ENCODE measurements at places on chromosomes 12 and 14. TPM values are rescaled to one million over a fixed set of nuclear protein-coding genes. Genes with fewer than 3 reads are reported as not detected.
A peak's percentile ranks its signal among the peaks of the same experiment; 100 is the strongest.

DNA sequence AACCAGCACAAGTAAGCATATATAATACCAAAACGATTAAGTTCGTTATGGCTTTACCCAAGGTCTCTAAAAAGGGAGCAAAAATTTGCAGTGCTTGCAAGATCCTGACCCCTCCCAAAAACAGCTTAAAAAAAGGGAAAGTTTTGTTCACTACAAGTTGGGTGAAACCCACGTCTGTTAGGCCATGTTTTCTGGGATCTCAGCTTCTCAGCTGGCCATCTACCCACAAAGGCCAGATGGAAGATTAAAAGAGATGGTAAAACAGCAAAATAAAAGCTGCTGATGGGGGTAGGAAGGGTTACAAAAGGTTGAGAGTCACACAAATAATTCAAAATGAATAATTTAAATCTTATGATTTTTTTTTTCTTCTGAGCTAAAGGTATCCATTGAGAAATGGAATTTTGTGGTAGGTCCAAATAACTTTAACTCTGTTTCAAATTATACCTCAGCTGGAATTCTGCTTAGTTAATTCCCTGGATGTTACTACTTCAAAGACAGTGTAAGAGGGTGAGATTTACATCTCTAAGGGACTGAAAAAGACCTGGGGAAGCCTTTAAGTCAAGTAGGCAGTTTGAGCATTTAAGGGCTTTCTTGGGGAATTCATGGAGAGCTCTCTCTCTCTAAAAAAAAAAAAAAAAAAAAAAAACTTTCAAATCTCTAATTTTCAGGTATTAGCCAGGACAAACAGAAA lies 185.6 kb upstream of the NAV3 start:
- H3K27ac ChIP-seq = no peak overlapping the region
- H3K4me3 ChIP-seq = no peak overlapping the region
- no peaks in the 10 kb centered on the region for H3K36me3 ChIP-seq
- DNase-seq = no peak
- no peaks in the 10 kb centered on the region for H3K4me1 ChIP-seq

DNA sequence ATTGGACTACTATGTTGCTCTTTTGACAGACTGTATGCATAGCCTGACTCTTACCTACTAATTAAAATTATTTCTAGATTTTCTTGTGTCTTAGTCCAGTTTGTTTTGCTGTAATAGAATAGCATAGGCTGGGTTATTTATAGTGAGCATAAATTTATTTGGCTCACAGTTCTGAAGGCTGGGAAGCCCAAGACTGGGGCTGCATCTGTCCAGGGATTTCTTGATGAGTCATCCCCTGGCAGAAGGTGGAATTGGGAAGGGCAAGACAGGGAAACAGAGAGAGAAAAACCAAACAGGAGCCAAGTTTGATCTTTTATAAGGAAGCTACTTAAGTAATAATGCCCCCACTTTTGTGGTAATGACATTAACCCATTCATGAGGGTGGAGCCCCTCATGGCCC lies 759.2 kb upstream of the LRFN5 start:
- no peaks in the 10 kb centered on the region for H3K27me3 ChIP-seq
- no peak for DNase-seq
- no peak overlapping the region for H3K4me3 ChIP-seq
- H3K27ac ChIP-seq = no peak overlapping the region
- no peaks in the 10 kb centered on the region for H3K36me3 ChIP-seq

DNA sequence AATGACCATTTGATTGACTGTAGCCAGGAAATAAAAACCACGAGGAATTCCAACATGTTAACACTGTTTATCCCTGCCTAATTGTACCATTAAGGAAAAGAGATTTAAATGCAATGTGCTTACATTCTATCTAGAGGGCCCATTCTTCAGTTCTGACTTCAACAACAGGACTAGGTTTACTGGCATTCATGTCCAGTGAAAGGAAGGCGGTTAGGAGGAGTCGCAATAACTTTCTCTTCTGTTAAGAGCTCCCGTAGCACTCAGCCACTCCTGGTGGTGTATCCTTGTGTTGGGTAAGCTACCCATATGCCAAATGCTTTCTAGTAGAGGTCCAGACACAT lies 154.7 kb downstream of the STXBP6 start:
- H3K4me1 ChIP-seq = peaks cover 11% of the 10 kb centered on the region
- H3K36me3 ChIP-seq = no peaks in the 10 kb centered on the region
- DNase-seq = no peak
- H3K4me3 ChIP-seq = no peak overlapping the region
- H3K27me3 ChIP-seq = no peaks in the 10 kb centered on the region

DNA sequence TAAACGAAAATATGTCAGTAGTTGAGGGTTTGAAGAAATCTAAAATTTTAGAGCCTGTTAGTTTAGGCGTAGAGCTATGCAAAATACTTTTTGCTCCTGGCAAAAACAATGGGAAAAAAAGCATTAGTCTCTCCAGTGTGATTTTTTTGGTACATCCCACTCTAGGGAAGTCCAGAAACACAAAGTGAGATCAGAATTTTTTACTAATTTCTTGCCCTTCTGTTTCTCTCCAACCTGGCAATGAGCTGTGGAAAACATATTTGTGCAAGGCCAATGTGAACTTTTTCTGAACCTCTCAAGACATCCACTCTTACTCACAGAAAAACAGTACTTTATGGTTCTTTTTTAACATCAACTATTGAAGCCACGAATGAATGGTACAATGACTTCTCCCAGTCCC lies 56.9 kb upstream of the DCN start:
- no peak for DNase-seq
- H3K4me3 ChIP-seq = no peak overlapping the region
- no peaks in the 10 kb centered on the region for H3K4me1 ChIP-seq

GRCh38 chr14:25953532-25954139 lies 644.2 kb downstream of the NOVA1 start:
- DNase-seq = peak; percentile 63
- H3K36me3 ChIP-seq = no peaks in the 10 kb centered on the region
- H3K4me3 ChIP-seq = no peak overlapping the region
- H3K27ac ChIP-seq = no peak overlapping the region
- no peaks in the 10 kb centered on the region for H3K4me1 ChIP-seq

SDS gene
- total RNA-seq = 1.3 TPM

GALNT16 gene
- 1.7 TPM for total RNA-seq

FAM181A gene
- total RNA-seq = not detected

HOXC9 gene
- total RNA-seq = 0.10 TPM

All from hepatocyte (in vitro differentiated cells).